Stimulated activated CD4-positive, alpha-beta T cell treated with anti-CD3 and anti-CD28 coated beads, Interleukin-15, amount 100 ng/mL, for 1 hour (primary cell): ENCODE measurements at places on chromosomes 7 and 10.
A peak's percentile ranks its signal among the peaks of the same experiment; 100 is the strongest.

DNA sequence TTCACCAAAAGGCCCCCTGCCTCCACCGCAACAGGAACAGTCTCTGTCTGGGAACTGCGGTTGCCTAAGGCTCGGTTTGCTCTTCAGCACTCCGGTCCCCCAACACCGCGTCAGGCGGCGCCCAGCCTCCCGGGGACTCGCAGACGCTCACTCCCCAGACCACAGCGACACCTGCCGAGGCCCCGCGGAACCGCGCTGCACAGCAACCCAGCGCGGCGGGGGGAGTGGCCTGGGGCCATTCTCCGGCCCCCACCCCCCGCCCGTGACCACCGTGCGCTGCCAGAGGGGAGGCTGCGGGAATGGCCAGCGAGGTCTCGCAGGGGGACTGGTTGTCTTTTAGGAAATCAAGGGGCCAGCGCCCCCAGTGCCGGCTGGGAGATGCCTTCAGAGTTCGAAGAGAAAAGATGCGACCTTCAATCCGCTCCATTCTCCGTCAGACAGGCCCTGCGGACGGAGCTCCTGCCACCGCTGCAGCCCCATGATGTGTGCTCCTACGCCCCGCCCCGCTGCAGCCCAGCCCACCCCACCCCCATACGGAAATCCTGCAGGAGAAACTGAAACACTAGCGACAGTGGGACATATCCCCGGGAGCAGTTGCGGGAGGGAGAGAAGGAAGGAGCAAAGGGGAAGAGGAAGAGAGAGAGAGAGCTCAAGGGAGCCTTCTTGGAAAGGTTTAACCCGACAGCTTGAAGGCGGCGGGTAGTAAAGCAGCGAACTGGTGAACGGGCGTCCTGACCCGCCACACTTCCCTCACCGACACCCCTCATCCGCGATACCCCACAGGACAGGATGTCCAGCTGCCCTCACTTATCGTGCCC, 137.4 kb upstream of the CDCA7L start:
- peak; percentile 78 for DNase-seq

DNA sequence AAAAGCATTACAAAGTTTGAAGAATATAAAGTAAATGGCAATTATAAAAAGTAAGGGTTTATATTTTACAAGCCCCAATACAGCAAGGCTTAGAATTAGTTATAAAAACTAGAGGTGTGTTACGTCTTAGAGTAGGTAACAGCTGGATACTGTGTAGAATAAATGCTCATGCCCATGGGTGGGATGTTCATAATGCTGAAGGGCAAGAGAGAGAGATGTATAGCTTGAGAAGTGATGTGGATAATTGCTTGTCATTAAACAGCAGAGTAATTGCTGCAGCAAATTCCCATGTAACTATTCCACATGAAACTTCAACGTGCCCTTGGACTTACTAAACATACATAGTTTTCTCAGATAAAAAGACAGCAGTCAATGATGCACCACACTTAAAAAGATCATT, 233.8 kb downstream of the IMMP2L start:
- no peak for DNase-seq

DNA sequence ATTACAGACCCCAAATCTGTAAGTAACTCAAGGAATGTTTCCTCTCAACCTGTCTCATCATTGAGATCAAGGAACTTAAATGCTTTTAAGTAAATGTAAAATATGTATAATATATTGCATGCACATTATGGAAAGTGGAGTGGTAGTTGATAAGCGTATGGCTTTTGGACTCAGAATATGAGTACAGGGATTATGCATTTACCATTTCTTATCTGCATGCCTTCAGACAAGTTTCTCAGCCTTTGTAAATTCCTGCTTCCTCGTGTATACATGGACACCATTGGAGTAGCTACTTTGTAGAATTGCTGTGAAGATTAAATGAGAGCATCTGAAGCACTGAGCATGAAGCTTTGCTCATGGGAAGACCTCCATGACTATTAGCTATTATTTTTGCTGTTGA, 70.5 kb downstream of the CACNB2 start:
- no peak for DNase-seq

DNA sequence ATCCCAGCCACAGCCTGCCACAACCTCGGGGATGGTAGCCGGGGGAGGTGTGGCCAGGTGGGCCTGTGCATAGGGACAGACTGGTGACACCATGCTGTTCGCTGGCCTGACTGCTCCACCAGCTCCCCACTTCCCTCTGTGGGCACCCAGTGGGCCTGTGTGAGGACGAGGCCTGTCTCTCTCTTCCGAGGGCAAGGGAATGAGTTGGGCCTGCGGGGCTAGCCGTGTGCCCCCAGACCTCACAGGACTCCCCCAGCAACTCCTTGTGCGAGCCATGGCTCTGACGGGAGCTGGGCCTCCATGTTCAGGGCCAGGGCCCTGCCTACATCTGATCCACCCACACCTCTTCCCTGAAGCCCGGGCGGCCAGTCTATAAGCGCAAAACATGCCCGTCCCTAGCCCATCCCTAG, 40.5 kb downstream of the PWWP2B start:
- DNase-seq: no peak

DNA sequence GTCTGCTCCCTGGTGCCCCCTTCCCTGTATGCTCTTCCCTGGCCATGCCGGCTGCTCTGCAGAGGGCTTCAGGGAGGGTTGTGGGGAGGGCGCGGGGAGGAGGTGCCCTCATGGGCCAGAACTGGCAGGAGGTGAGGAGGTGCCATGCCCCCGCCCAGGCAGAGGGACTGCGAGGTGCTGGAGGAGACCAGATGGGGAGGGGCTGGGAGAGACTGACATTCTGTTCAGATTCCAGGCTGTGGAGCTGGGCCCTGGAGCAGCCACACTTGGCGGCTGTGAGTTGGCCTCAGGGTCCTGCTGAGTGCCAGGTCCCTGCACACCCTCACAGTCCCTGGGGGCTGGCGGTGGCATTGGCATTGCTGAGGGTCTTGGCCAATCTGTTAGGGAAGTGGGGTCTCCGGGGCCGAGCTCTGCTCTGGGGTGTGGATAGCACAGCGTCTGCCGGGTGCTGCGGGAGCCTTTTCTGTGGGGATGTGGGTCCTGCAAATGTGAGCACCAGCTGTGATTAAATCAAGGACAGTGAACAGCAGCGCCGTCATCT, 25.4 kb downstream of the INPP5A start:
- DNase-seq: no peak
